Activated T-cell treated with anti-CD3 and anti-CD28 coated beads, Interleukin-2, amount 50 U/mL, for 72 hours (primary cell): ENCODE measurements at places on chromosomes 1 and 21.

DNA sequence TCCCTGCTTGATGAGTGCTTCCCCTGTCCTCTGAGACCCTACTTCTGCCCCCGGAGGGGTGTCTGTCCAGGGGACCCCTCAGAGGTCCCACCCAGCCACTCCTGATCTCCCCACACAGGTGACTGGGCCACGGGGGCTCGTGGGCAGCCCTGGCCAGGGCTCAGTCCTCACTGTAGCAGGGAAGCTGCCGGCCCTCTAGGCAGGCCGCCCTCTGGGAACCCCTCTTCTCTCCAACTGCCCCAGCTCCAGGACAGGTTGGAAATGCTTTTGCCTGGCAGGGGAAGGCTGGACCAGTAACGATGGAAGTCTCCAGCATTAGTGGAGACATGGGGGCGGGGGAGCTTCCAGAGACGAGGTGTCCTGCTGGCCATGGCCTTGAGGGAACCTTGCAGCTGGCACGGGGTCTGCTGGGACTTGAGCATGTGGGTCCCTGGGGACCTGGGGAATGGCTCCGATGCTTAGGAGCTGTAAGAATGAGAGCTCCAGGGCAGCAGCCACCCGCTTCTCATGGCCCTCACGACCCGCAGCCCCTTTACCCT, 3.1 kb upstream of the FNDC10 start:
- no peak for DNase-seq

DNA sequence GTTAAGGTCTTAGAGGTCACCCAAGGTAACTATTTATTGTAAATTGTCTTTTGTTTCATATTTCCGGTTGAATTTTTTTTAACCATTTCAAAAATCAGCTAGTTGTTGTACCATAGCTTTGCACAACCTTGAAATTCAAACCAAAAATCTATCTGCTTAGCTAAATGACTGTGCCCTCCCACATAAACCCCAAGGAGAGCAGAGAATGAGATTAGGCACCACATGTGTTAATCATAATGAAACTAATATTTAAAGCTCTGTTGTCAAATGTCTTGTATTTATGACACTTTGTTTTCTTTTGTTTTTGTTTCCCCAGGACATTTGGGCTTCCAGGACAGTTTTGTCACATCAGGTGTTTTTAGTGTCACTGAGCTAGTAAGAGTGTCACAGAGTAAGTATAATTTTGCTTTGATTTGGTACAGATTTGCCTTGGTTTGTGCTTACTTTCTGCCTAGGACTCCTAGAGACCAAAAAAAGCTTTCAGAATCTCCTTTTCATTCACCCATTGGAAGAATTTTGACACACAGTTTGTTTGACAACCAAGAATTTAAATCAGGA, 249.9 kb downstream of the NFIA start:
- DNase-seq: peak; percentile 68

GRCh38 chr1:78536427-78536826, 45.7 kb downstream of the PTGFR start:
- DNase-seq: no peak

DNA sequence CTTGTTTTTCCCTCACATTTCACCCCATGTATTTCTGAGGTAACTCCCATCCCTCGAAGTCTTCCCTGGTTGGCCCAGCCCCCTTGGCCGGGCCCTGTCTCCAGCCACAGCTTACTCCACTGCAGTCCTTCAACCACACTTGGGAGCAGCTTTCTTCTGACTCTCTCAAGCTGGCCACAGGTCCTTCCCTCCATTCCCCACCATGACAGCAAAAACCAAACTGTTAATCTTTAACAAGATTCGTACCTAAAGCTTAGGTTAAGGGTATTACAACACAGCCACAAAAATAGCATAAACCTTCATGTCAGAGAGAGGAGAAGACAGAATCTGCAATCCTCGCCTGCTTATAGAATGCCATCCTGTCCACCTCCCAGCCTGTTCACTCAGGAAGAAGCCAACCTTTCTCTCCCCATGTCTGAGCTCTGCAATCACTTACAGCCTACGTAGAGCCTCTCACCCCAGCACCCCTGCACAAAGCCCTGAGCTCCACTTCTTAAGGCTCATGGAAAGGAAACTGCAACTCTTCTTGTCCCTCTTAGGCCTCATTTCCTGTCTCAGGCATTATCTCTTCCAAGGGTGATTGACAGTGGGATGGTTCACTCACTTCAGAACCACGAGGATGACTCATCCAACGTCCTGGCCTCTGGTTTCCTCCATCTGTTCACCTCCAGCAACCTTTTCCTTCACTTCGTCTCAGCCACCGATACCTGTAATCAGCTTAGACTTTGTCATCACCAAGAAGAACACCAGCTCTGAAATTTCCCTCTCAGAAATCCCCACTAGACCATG, 72.8 kb downstream of the CD2 start:
- DNase-seq: peak; percentile 89

GRCh38 chr1:223763881-223764280, 51.5 kb downstream of the CAPN2 start:
- no peak for DNase-seq

- DNase-seq: no peak
Measured at GRCh38 chr1:81558291-81559076, 242.2 kb upstream of the ADGRL2 start.

DNA sequence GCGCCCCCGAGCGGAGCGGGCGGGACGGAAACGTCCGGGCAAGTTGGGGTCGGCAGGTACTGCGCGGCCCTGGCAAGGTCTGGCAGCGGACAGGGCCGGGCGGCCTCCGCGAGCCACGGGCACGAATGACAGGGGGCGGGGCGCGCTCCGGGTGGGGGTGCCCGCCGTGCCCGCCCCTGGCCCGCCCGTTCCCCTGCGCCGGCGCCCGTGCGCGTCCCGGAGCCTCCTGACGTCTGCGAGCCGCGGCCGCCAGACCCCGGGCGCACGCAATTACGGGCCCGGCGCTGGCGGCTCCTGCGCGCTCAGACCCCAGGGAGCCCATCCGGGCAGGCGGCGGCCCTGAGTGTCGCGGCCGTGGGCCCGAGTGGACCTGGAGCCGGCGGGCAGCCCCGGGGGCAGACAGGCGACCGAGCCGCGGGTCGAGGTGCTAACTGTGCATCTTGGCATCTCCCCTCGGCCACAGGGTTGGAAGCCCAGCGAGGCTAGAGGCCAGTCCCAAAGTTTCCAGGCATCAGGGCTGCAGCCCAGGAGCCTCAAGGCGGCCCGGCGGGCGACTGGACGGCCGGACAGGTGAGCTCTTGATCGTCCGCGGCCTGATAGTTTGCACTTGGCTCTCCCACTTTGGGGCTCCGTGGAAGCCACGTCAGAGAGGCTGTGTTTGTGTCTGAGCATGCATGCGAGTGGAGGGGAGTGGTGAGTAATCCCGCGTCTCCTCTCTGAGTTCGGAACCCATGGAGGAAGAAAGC, 918 bp downstream of the MIB2 start:
- DNase-seq: peak; percentile 62
